Natural killer cell (primary cell): ENCODE measurements at places on chromosomes 6 and 20. TPM values are rescaled to one million over a fixed set of nuclear protein-coding genes. Genes with fewer than 3 reads are reported as not detected.

DNA sequence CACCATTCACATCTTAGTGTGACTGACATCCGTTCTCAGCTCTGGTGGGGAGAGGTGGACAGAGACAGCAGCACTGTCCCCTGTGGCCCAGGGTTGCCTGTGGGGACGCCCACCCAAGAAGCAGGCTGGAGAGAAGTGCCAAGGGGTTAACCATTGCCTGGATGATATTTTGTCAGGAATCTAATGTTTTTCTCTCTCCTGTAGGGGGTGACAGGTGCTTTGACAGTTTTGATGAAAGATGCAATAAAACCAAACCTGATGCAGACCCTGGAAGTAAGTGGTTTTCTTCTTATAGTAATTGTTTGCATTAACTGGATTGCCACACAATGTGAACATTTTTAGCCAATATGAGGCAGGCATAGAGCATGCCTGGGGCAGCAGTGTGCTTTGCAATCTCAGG is 99.3 kb downstream of the MTHFD1L start:
- peaks cover 2% of the 10 kb centered on the region for H3K36me3 ChIP-seq
- H3K4me3 ChIP-seq = no peak overlapping the region
- H3K27me3 ChIP-seq = no peaks in the 10 kb centered on the region
- H3K4me1 ChIP-seq = no peaks in the 10 kb centered on the region
- H3K27ac ChIP-seq = no peak overlapping the region
- no peak for DNase-seq

- no peak overlapping the region for H3K27ac ChIP-seq
- H3K27me3 ChIP-seq = no peaks in the 10 kb centered on the region
- H3K4me3 ChIP-seq = no peak overlapping the region
- no peaks in the 10 kb centered on the region for H3K36me3 ChIP-seq
These were observed 142.1 kb downstream of the HAO1 start for GRCh38 chr20:7798176-7798575.

GRCh38 chr20:33250666-33251065 is 14.9 kb downstream of the BPIFA1 start:
- no peaks in the 10 kb centered on the region for H3K4me1 ChIP-seq
- H3K4me3 ChIP-seq = no peak overlapping the region
- no peaks in the 10 kb centered on the region for H3K27me3 ChIP-seq
- no peaks in the 10 kb centered on the region for H3K36me3 ChIP-seq
- no peak for DNase-seq

GRCh38 chr20:49747707-49748524 is 34.2 kb upstream of the B4GALT5 start:
- H3K27ac ChIP-seq = no peak overlapping the region
- H3K4me3 ChIP-seq = no peak overlapping the region
- no peaks in the 10 kb centered on the region for H3K36me3 ChIP-seq
- H3K4me1 ChIP-seq = peaks cover 16% of the 10 kb centered on the region
- no peak for DNase-seq

SGK2 gene
- 0.48 TPM for total RNA-seq

GRCh38 chr20:43937591-43937990 is 22.9 kb downstream of the TOX2 start:
- DNase-seq = no peak
- H3K27me3 ChIP-seq = peaks cover 15% of the 10 kb centered on the region
- H3K36me3 ChIP-seq = no peaks in the 10 kb centered on the region
- H3K4me3 ChIP-seq = no peak overlapping the region
- H3K27ac ChIP-seq = no peak overlapping the region
